Inflammatory macrophage (primary cell): ENCODE measurements at places on chromosomes 6 and 20.

DNA sequence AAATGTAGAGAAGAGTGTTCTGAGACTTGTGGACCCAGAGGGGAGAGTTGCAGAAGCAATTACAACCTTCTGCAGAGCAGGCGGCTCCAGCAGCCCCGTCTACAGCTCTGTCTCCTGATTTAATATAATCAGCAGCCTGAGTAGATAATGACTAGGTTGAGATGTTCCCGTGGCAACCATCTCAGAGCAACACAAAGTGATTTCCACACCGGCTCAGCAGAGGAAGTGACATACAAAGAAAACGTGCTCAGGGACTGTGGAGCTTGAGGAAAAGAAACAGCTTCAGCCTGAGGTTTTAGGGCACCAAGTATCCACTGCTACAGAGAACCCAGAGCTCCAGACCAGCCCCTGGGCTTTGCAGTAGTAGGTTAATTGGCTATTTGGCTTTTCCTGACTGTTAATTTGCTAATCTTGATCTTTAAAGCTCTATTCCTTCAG, 136.4 kb downstream of the MTFR2 start:
- DNase-seq: peak; percentile 72

DNA sequence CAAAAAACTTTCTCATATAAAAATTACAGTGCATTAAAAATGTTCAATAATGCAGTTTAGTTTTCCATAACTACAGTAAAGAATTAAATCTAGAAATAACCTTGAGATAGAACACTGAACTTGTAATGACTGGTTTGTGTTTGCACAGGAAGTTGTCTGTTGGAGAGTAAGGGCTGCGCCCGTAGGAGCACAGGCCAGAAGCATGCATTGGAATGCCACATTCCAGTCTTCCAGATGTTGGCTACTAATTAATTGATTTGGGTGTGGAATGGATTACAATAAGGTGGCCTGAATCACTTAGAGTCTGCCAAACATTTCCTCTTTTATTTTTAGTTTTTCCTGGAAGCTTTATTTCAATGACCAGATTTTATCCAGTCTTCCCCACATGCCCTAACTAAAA, 582.6 kb upstream of the MMS22L start:
- no peak for DNase-seq

GRCh38 chr6:10730254-10730653, 7.4 kb downstream of the TMEM14C start:
- peak; percentile 39 for DNase-seq

- no peak for DNase-seq
These were observed 3.2 kb upstream of the FOXF2 start for GRCh38 chr6:1386038-1386709.

DNA sequence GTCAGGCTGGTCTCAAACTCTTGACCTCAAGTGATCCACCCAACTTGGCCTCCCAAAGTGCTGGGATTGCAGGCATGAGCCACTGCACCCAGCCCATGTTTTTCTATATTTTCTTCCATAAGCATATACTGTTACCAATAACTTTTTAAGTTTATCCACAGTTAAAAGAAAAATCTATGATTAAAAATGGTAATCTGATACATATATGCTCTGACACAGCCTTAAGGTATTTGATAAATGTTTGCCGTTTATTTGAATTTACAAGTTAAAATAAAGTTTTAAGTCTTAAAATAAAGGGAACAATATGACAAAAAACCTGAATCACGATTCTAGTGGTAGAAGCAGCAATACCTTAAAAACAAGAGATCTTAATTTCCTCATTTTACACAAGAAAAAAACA, 5.2 kb downstream of the STK38 start:
- no peak for DNase-seq

GRCh38 chr6:149108038-149108748, 209.3 kb upstream of the TAB2 start:
- no peak for DNase-seq

DNA sequence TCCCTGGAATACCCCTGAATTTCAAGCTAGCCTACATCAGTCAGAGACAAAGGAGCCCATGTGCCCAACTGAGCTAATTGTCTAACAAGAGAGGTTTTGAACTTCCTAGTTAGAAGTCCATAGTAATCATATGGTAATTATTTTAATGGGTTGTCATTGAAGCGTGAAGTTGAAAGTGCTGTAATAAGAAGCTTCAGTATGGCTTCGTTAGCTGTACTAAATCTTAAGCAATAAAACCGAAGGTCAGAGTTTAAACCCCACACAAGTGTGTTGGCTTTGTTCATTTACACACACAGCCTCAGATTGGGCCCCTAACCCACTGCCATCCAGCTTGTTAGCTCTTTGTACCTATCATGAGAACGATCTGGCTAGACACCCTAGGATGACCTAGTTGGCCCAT, 195.6 kb upstream of the RIN2 start:
- no peak for DNase-seq

GRCh38 chr6:170174124-170174770, 116.6 kb downstream of the DLL1 start:
- peak; percentile 85 for DNase-seq

DNA sequence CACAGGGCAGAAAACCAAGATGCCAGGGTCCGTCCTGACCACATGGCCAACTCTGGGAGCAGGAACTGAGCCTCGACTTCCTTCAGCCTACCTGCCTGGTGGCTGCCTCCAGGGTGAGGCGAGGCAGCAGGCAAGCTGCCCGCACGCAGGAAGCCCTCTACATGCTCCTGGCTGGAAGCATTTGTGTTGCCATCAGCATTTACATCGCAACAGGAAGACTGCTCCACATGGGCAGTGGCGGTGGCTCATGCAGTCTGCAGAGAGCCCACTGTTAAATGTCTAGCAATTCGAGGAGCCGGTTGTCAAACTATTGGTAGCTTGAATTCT, 233.8 kb downstream of the SYNDIG1 start:
- no peak for DNase-seq

GRCh38 chr20:63977739-63978276, 1.6 kb downstream of the SAMD10 start:
- DNase-seq: peak; percentile 86

- DNase-seq: no peak
These were observed 4.0 kb upstream of the LIN28B start for GRCh38 chr6:104952911-104953399.

- DNase-seq: peak; percentile 69
These were observed 102.6 kb downstream of the LAMP5 start for GRCh38 chr20:9616833-9617461.

GRCh38 chr6:101776919-101777350, 383.4 kb downstream of the GRIK2 start:
- DNase-seq: no peak

- DNase-seq: no peak
These were observed 11.8 kb downstream of the GNAS start for GRCh38 chr20:58864346-58864745.

- DNase-seq: peak; percentile 34
These were observed 23.8 kb upstream of the POLR1H start for GRCh38 chr6:30037182-30037788.

DNA sequence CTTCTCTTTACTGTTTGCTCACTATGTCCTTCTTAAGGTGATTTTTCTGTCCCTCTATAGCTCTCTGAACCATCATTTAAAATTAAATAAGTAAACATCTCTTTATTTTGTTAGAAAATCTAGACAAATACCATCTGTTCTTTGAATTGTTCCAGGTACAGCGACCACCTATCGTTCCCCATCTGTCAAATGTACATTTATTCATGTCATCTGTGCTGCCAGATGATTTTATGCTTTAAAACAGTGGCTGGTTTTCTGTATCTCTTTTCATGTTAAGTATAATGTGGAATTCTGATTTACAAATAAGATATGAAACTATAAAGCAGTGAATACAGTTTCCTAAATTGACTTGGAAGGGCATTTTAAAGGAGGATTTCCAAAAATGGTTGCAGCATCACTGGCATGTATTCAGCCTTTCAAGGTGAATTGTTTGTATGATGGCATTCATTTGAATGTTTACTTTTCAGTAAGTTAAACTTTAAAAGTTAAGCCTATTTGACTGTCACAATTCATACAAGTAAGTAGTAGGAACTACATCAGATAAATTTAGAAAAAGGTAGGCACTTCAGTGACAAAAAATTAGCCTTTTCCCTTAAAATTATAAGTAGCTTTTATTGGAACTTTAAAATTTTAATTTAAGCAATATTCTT, 92.6 kb upstream of the CLVS2 start:
- DNase-seq: no peak

DNA sequence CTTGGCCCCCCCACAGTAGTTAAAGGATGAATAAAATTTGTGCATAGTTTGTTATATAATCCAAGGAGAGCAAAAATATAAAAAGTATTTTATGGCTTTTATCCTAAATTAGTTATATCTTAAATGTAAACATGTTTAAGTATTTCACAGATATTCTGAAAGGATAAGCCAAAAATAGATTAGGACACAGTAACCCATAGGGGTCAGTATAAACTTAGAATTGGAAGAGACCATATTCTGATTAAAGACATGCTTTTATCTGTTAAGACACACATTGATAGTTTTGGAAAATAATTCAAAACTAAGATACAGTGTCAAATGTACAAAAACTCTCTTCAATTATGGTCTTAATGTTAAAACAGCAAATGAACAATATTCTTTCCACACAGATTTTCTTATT, 4.5 kb upstream of the SERINC1 start:
- DNase-seq: peak; percentile 55

DNA sequence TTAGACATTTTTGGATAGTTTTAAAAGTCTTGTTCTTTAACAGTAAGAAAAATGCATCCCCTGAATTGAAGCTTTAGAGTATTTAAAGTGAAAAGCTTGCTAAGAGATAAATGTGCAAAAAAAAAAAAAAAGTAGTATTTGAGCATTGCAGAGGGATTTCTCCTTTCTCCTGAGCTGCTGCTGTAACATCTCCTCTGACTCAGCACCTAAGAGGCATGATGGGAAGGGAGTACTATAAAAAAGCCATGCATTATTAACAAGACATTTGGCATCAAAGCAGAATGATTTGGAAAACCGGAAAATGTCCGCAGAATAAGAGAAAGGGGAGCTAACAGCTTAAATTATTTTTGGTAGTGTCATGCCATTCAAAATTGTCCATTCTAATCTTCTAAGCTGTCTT, 27.9 kb downstream of the B4GALT5 start:
- DNase-seq: peak; percentile 43

GRCh38 chr6:95091823-95092436, 485.4 kb upstream of the MANEA start:
- DNase-seq: peak; percentile 21

- peak; percentile 71 for DNase-seq
These were observed 11.4 kb downstream of the DDX27 start for GRCh38 chr20:49230561-49231133.

GRCh38 chr6:106702451-106703110, 73.2 kb downstream of the QRSL1 start:
- DNase-seq: no peak

DNA sequence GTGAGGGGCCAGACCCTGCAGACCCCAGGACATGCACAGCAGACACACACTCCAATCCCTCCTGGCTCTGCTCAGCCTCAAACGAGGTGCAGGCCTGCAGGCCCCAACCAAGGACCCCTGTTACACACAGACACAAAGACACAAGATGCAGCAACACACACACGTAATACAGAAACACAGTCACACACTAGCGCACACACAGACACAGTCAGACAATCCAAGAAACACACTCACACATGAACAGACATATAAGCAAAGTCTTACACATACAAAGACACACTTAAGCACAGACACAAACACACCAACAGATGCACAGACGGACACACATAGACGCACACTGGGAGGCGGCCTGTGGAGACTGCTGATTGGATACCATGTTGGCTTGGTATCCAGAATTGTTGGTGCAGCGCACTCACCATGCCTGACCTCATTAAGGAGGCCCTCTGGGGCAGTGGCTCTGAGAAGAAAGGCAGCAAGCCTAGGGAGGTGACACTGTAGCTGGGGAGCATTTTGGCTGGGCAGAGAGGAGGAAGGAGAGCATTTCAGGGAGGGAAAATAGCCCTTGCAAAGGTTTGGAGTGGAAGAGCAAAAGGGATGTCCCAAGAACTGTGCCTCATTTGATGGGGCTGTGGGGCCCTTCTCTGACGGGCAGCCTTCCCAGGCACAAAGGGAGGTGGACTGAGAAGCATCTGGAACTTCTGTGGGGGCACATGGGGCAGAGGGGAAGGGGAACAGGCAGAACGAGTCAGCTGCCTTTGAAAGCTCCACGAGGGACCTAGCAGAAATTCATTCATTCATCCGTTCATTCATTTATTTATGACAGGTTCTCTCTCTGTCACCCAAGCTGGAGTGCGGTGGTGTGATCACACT, 1.4 kb upstream of the HSPA12B start:
- DNase-seq: no peak

GRCh38 chr20:40009542-40009941, 679.5 kb downstream of the MAFB start:
- no peak for DNase-seq
